ENCODE measurements at places on chromosomes 5 and 9.

GRCh38 chr9:91321691-91322090 lies 40.0 kb downstream of the AUH start:
- no peak for DNase-seq

- no peak for DNase-seq
These were observed 6.5 kb downstream of the ADAMTS16 start for GRCh38 chr5:5146530-5147160.

- DNase-seq: no peak
These were observed 74.7 kb downstream of the PPARGC1B start for GRCh38 chr5:149804478-149805450.

GRCh38 chr5:171914726-171915338 lies 91.6 kb downstream of the FBXW11 start:
- DNase-seq: no peak

DNA sequence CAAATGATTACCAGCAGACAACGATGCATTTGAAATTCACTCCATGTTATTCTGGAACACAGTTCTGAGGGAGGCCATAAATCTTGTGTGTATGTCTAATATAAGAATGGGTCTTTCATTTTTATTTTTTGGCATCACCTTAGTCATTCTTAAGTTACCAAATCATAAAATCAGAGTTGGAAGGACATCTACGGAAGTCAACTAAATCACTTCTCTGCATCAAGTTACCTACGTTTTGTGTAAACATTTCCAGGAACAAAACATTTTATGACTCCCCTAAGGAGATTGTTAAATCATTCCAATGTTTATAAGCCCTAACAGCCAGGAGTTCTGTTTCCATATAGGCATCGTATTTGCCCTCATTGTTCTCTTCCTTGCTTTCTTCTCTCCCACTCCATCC lies 378.2 kb downstream of the FAM170A start:
- no peak for DNase-seq

GRCh38 chr5:34657988-34658387 lies 1.9 kb downstream of the RAI14 start:
- no peak for DNase-seq

- no peak for DNase-seq
These were observed 14.4 kb downstream of the FREM1 start for GRCh38 chr9:14895806-14896205.

DNA sequence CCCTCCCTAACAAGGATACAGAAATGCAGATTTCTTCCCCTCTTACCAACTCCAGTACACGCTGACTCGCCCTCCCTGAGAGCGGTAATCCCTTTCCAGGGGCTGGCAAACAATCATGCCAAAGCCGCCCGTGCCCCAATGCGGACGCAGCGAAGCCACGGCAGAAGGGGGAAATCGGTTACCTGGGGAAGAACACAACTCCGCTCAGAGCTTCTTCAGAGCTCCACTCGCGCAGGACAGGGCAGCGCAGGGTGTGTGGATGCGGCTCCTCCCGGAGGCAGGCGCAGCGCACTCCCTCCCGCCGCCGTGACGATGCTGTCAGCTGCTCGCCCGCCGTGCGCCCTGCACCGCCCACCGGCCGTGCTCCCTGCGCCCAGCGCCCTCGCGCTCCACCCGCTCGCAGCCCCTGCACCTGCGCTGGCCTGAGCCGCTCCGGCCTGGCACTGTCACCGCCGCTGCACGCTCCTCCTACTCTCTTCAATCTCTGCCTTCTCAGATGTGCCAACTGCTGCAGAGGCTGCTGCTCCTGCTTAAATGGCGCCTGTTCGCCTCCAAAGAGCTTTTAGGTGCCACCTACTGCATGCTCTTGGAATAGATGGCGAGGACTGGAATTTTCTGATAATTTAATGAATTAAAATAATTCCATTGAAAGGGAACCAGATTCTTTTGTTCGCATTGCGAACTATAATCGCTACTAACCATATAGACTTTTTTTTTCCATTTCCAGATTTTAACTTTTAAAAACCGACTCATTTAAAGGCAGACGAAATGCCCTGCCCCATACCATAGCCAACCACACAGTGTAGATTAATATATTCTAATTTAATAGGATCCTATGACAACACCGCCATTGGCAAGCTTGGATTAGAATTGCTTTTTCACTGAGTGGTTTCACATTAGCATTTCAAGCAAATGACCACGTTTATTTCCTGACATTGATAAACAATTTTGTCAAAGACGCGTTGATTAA lies at the start of gene DIRAS2:
Gene DIRAS2, minus strand, starts transcription at position 255 of the 970 bp plus-strand sequence. CDS start 28,997 bp downstream, outside the sequence.
- no peak for DNase-seq

- DNase-seq: no peak
These were observed 172.3 kb downstream of the CACNA1B start for GRCh38 chr9:138049779-138050471.

GRCh38 chr5:59586841-59587240 lies 306.7 kb downstream of the PDE4D start:
- DNase-seq: no peak

- no peak for DNase-seq
These were observed 670.8 kb downstream of the ACTL7B start for GRCh38 chr9:108184941-108185340.

DNA sequence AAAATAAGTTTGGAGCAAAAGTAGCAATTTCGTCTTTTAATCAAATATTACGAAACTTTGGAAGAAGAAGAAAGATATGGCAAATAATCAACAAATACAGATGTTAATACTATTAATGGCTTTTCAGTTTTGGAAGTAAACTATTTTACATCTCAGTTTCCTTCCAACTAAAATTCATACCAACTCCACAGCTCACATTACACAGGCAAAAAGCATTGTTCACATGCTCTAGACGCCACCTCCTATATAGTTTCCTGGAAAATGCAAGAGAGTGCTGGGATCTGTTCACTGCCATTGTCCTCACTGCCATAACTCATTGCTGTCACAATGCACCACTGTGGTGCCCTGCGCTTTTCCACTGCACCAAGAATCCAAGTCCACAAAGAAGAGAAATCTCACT lies 149.0 kb upstream of the FTMT start:
- no peak for DNase-seq

GRCh38 chr5:178774866-178775539 lies 44.5 kb upstream of the ZNF354A start:
- no peak for DNase-seq

DNA sequence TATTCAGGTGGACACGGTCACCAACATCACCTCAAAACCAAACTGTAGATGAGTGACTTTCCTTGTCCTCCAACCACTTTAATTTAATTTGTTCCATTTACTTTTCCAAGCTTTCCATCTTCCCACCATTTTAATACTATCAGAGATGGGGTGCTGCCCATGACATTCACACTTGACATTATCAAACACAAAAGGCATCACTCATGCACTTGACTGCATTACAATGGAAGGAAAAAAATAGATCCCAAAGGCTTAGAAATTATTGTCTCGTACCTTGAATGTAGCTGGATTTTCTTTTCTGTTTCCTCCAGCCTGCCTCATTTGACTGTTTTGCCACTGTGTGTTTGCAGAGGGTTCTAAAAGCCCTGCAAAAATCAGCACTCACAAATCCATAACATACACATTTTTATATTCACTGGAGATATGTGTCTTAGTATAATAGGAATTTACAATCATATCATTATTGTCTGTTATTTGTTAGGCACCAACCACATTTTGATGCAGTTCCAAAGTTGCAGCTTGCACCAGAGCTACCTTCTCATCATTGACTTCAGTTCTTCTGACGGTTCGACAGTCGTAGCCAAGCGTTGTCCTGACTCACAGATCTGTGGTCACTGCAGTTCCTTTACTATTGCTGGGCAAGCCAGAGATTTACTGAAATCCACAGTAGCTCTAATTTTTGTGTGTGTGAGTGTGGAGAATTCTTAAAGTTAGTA lies 712.3 kb upstream of the WWC1 start:
- no peak for DNase-seq

DNA sequence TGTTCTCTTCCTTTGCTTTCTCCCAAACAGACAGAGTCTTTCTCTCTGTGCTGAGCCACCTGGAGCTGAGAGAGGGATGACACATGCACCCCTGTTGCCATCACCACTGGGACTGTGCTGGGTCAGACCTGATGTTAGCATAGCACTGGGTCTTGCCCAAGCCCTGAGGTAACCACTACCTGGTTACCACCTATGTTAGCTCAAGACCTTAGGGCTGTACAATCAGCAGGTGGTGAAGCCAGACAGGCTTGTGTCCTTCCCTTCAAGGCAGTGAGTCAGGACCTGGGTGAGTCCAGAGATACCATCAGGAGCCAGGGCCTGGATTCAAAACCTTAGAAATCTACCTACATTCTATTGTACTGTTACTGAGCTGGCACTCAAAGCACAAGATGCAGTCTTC lies 32.1 kb downstream of the FST start:
- DNase-seq: no peak

GRCh38 chr5:155587458-155587857 lies 573.9 kb downstream of the KIF4B start:
- DNase-seq: no peak

GRCh38 chr9:79592726-79593493 lies 21.1 kb downstream of the TLE4 start:
- no peak for DNase-seq

GRCh38 chr9:129860653-129861446 lies 25.6 kb downstream of the USP20 start:
- no peak for DNase-seq

DNA sequence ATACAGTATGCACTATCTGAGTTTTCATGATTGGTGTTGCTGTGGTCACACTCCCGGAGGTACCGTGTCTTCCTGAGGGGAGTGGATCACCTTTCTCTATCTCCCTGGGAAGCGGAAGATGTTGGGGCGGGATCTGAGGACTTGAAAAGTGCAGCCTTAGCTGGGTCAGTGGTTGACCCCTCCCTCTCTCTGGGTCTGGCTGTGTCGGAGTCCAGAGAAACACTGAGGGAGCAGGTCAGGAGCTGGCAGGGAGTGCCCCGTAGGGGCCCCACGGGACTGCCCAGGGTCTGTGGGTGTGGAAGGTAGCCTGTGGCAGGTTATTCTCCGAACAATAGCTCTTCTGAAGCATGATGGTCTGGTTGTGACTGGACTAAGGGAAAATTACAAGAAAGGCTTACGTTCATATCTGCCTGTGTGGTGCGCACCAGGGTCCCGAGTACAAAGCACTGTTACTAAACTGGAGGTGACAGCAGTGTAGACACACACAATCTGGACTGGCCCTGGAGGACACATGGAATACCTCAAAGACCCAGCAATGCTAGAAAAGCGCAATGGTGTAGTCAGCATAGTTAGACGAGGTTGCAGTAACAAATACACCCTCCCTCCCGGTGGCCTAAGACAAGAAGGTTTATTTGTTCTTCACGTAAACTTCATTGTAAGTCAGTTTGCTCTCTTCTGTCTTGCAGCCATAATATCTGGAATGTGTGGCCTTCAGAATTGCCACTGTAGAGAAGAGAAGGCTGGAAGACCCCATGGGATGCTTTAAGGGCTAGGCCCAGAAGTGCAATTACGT lies 9.4 kb upstream of the ZFP62 start:
- DNase-seq: no peak

DNA sequence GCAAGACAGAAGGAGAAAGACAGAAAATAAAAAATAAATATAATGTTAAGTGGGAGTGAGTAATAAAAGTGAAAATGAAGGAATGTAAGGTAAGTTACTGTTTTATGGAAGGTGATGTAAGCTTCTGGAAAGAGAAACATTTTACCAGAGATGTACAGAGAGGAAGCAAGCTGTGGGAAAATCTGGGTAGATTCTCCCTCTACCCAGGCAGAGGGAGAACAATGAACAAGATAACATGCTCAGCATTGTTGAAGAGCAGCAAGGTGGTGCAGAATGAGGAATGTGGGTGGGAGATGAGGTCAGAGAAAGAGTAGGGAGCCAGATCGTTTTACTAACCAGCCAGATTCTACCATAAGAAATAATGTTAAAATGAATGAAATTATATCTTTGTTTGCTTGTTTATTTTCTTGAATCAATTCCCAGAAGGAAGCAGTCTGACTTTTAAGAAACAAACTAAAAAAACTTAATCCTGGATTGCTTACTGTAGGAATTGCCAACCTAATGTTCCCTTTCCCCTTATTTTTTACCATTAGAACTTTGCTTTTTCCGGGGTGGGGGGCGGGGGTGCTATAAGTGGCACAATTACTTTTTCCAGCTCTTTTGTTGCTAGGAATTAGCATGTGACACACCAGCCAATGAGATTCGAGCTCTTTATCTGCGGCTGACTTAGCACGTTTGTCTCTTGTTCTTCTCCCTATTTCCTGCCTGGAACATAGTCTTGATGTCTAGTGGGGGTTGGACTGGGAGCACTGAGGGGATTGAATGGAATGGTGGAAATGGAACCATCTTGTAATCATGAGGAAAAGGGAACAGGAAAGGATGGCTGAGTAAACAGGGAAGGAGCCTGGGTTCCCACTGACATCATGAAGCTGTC lies 356.7 kb downstream of the TMEM167A start:
- DNase-seq: no peak

- no peak for DNase-seq
These were observed 7.6 kb upstream of the EBF1 start for GRCh38 chr5:159107308-159107707.

DNA sequence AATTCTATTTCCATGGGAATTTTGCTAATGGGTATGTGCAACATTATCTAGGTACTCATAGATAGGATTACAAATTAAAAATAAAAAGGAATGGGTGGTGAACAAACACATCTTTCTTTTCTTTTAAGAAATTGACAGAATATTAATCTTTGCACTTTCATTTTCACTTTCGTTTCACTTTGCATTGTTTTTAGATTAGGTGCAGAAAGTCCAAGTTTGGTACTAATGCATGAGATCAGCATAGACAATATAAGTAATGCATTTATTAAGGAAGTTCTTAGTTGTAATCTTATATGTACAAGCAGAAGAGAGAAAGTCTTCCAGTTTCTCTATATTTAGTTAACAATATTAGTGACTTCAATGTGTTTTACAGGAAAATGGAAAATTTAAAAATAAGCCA lies 196.5 kb downstream of the COMMD10 start:
- DNase-seq: no peak

DNA sequence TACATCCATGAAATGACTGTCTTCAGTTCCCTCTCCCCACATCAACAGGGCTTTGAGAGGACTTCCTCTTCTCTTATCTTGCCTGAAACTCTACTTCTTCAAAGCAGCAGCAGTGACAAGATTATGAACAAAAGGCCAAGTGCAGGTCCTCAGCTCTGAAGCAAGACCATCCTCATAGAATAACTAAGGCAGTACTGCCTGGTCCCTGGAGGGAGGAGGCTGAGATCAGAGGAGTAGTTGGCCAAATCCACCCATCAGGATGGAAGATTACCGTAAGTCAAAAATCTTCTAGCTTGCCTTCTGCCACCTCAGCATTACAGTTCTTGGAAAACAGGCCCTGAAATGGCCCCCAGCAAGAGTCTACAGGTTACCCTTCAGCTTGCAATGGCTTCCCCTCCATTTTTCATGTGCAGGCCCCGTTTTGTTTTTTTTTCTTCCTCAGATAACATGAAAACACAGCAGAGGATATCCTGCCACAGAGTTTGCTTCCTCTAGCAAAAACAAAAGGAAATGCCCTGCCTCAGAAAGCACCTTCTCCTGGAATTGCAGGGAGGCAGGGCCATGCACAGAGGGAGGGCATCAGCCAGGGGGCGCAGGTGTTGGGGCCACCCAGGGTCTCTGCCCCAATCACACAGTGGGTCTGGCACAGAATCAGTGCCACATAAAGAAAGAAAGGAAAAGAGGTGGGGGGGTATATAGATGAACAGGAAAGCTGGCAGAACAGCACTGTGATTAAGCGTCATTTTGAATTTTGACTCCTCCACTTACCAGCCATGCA lies 40.0 kb downstream of the KLHL3 start:
- no peak for DNase-seq

GRCh38 chr9:99274495-99274894 lies 52.4 kb downstream of the SEC61B start:
- DNase-seq: no peak

- DNase-seq: no peak
These were observed 1339.3 kb downstream of the EFNA5 start for GRCh38 chr5:106331415-106331814.

All from activated CD8-positive, alpha-beta memory T cell treated with anti-CD3 and anti-CD28 coated beads for 48 hours (primary cell).